ENCODE measurements at places on chromosomes 3 and 15. TPM values are rescaled to one million over a fixed set of nuclear protein-coding genes. Genes with fewer than 3 reads are reported as not detected.
A peak's percentile ranks its signal among the peaks of the same experiment; 100 is the strongest.

The CSPG4 gene
- polyA plus RNA-seq: 6.4 TPM

- no peak for DNase-seq
Observed at GRCh38 chr3:158837240-158837639, 35.4 kb downstream of the MFSD1 start.

DNA sequence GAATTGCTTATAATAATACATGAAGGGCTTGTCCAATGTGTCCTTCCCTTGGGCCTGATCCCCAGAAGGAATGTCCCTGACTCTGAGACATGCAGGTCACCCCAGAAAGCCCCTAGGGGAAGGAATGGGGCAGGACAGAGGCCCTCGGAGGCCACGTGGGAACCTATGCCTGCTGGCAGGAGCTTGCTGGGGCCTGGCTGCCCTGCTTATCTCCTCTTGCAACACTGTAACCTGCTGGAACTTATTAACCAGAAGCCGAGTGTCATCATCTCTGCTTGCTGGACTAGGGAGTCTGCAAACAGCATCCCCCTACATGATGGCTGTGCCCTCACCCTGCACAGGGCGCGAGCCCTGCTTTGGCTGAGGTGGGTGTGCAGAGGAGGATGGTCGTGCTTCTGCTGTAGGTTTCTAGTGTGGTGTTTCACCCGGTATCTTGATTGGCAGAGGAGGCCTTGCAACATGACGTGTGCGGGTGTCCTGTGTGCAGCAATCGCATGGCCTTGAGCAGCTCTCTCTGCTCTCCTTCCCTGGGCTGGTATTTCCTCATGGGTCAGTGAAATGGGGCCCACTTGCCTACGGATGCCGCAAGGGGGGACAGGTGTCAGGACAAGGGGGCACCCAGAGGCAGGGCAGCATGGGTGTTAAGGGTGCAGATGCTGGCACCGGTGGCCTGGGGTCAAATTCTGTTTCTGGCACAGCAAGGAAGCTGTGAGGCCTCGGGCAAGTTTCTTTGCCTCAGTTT is 5.0 kb downstream of the CHST13 start:
- no peak for DNase-seq

GRCh38 chr3:184261270-184261853 is at the start of gene CAMK2N2:
CAMK2N2 (minus strand) TSS chr3:184261553; CDS start chr3:184261285, 268 bp downstream.
- no peak for DNase-seq

The CCR9 gene
- polyA plus RNA-seq: 0.13 TPM

DNA sequence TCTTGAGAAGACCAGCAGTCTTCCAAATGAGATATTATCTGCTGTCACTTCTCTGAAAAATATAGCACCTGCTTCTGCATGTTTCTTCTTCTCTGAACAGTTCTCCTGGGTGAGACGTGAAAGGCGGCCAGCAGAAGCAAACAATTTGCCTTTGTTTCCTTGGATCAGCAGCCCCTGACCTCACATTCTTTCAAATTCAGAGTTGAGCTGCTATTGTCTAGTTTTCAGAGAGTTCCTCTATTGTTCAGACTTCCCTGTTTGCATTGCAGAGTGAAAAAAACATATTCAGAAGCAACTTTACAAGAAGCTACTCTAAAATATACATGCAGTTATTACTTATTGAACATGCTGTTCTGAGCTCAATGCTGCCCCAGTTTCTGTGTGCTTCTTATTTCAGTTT is 653.6 kb downstream of the NAALADL2 start:
- no peak for DNase-seq

The PAK6 gene
- 8.0 TPM for polyA plus RNA-seq

The KCNMB3 gene
- polyA plus RNA-seq: 7.4 TPM

The FGF7 gene
- 10.3 TPM for polyA plus RNA-seq

DNA sequence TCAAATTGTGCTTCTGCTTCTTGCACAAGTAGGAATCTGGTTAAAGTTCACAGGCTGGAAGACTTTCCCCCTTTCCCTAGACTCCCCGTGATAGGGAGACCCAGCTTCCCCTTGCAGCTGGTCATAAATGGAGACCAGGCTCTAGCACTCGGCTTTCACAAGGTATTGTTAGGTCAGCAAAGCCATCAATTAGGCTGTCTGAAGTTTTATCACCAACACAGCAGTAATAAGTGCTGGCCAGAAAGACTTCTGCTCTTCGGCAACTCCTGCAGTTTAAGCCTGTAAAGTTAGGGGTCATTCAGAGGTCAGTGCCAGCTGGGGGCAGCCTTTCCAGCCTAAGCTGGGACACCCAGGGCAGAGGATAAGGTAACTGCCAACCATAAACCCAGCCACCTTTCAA is 203.4 kb downstream of the MEIS2 start:
- peak; percentile 84 for DNase-seq

- no peak for DNase-seq
Observed at GRCh38 chr3:133386876-133387275, 13.0 kb upstream of the BFSP2 start.

The LDHAL6B gene
- 0.41 TPM for polyA plus RNA-seq

The OCA2 gene
- polyA plus RNA-seq: 9.9 TPM

- no peak for DNase-seq
Observed at GRCh38 chr15:41656188-41656587, 4.0 kb upstream of the MGA start.

GRCh38 chr15:48393645-48394506 is 62.6 kb downstream of the DUT start:
- DNase-seq: peak; percentile 41

DNA sequence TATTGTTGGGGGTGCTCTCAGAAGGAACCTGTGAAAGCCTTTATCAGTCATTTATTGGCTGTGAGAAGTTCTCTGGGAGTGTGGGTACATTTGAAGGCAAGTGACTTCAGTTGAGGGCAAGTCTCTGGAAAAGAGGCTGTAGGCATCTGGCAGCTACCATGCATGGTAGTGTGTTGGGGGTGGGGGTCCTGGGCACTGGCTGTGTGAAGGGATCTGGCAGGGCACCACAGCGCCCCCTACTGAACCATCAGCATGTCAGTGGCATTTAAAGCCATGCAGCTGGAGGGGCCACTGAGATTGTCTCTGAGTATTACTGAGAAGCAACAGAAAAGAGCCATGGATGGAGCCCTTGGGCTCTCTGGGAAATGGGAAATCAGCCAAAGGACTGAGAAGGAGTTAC is 30.6 kb downstream of the CRTAP start:
- no peak for DNase-seq

DNA sequence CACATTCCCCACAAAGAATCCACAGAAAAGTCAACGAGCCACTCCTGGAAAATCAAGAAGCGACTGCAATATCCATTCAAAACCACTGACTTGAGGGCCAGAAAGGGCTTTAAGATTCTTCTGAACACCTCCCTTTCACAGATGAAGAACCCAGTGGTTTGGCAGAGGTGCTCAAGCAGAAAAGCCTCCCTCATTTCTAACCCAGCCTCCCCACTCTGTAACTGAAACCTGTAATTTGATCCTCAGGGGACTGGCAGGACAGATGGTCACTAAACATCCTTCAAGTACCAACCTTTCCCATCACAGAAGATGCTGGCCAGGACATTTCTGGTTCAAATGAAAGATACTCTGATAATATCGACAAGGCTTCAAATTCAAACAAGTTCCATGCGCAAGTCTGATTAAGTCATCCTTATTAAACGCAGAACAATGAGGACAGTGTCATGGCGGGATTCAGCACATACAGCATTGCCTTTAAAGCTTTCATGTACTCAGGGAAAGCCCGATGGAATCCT is 5.5 kb downstream of the SEMA5B start:
- DNase-seq: peak; percentile 77

- no peak for DNase-seq
Observed at GRCh38 chr3:78847603-78848002, 920.2 kb downstream of the ROBO1 start.

DNA sequence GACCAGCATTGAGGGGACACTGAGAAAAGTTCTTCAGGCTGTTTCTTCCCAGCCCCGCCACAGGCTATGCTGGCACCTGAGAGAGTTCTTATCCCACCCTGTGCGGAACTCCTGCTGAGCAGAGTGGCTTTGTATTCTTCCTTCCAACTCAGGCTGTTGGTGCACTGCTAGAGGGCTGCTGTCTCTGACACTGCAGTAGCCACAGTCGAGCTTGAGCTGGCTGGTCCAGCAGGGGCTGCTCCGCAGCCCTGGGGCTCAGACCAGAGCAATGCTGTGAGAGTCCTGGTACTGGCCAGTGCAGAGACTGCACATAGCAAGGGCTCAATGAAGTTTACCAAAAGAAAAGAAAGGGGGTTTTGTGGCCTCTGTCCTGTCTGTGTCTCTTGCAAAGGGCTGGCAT is 3.6 kb downstream of the GNAI2 start:
- DNase-seq: no peak

The CFAP100 gene
- polyA plus RNA-seq: 1.1 TPM

DNA sequence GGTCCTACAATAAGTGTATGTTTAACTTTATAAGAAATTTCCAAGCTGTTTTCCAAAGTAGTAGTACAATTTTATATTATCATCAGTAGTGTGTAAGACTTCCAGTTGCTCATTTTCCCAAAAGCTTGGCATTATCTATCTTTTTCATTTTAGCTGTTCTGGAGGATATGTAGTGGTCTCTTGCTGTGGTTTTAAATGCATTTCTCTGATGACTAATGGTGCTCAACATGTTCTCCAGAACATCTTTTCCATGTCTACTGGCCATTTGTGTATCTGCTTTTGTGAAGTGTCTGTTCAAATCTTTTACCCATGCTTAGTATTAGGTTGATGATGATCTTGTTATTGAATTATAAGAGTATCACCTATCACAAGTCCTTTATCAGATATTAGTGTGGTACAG is 13.3 kb downstream of the BCL2A1 start:
- DNase-seq: no peak

The THSD4 gene
- polyA plus RNA-seq: 31.9 TPM

- no peak for DNase-seq
Observed at GRCh38 chr3:47652142-47652541, 73.5 kb upstream of the CSPG5 start.

The AVEN gene
- polyA plus RNA-seq: 17.2 TPM

The SPINK8 gene
- 0.95 TPM for polyA plus RNA-seq

Measured in renal pelvis (tissue), 12 donors.